ENCODE measurements at places on chromosomes 7 and 10. TPM values are rescaled to one million over a fixed set of nuclear protein-coding genes. Genes with fewer than 3 reads are reported as not detected.

The KAT6B gene
- total RNA-seq = 12.3 TPM

The THSD7A gene
- total RNA-seq = 0.38 TPM

The RPEL1 gene
- total RNA-seq = 0.12 TPM

The ZFYVE27 gene
- 15.2 TPM for total RNA-seq

The SORCS1 gene
- total RNA-seq = not detected

The MTPN gene
- 124 TPM for total RNA-seq

The AGR3 gene
- total RNA-seq = not detected

The PKD1L1 gene
- total RNA-seq = under 0.01 TPM

The GIMAP6 gene
- not detected for total RNA-seq

The SKAP2 gene
- total RNA-seq = 1.7 TPM

The H2BK1 gene
- total RNA-seq = not detected

The COL13A1 gene
- 4.0 TPM for total RNA-seq

The PRXL2A gene
- total RNA-seq = 1.4 TPM

The STYXL1 gene
- total RNA-seq = 29.4 TPM

The HMX3 gene
- total RNA-seq = not detected

The SYT15B gene
- total RNA-seq = not detected

The PPP1R17 gene
- not detected for total RNA-seq

The FAM241B gene
- not detected for total RNA-seq

The CABCOCO1 gene
- 0.60 TPM for total RNA-seq

The CYP3A7 gene
- not detected for total RNA-seq

The LRGUK gene
- total RNA-seq = not detected

The KCNH2 gene
- total RNA-seq = 0.08 TPM

The CNNM1 gene
- under 0.01 TPM for total RNA-seq

The GATA3 gene
- 0.08 TPM for total RNA-seq

The ZNF365 gene
- total RNA-seq = 0.70 TPM

The TRIM50 gene
- not detected for total RNA-seq

The STOX1 gene
- total RNA-seq = 0.12 TPM

The CDCA7L gene
- total RNA-seq = 50.5 TPM

The CUZD1 gene
- 0.30 TPM for total RNA-seq

The RET gene
- not detected for total RNA-seq

The PDSS1 gene
- total RNA-seq = 4.7 TPM

The GPR85 gene
- total RNA-seq = 0.60 TPM

The EPO gene
- total RNA-seq = not detected

The PSD gene
- 4.8 TPM for total RNA-seq

The LIPJ gene
- not detected for total RNA-seq

The HTR5A gene
- not detected for total RNA-seq

The MALRD1 gene
- 0.15 TPM for total RNA-seq

The TBXAS1 gene
- 0.60 TPM for total RNA-seq

The FAM25C gene
- total RNA-seq = not detected

The IDI2 gene
- total RNA-seq = not detected

The ASZ1 gene
- not detected for total RNA-seq

The CCDC172 gene
- not detected for total RNA-seq

The OR2AE1 gene
- not detected for total RNA-seq

The GRM3 gene
- total RNA-seq = not detected

The ACSM6 gene
- total RNA-seq = not detected

The CDK14 gene
- total RNA-seq = 54.0 TPM

The DNAH11 gene
- total RNA-seq = 0.59 TPM

The PLEKHS1 gene
- total RNA-seq = not detected

The GDF10 gene
- 1.1 TPM for total RNA-seq

The SP8 gene
- not detected for total RNA-seq

The PDZD7 gene
- total RNA-seq = 2.0 TPM

The SPDYE9 gene
- total RNA-seq = not detected

The LIPM gene
- total RNA-seq = not detected

The NPY4R gene
- total RNA-seq = 0.15 TPM
